ENCODE measurements at places on chromosomes 1 and 21.

- DNase-seq: no peak
Observed at GRCh38 chr1:20265250-20265649, 25.4 kb upstream of the VWA5B1 start.

DNA sequence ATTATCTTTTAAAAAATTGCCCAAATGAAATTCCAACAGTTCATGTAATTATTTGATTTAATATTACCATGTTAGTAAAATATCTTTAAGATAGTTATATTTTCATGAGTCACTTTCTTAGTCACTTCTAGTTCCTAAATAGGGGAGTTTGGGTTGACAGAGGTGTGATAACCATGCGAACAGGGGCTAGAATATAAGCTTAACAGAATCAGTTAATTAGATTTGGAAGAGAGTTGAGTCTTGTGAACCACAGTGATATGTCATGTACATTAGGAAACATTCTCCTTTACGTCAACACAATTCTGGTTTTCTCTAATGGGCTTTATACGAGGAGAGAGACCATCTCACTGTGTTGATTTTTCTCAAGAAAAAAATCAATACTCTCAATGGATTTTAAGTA, 64.8 kb upstream of the ZNF281 start:
- DNase-seq: no peak

GRCh38 chr21:34313116-34313515, 50.7 kb upstream of the KCNE2 start:
- DNase-seq: no peak

DNA sequence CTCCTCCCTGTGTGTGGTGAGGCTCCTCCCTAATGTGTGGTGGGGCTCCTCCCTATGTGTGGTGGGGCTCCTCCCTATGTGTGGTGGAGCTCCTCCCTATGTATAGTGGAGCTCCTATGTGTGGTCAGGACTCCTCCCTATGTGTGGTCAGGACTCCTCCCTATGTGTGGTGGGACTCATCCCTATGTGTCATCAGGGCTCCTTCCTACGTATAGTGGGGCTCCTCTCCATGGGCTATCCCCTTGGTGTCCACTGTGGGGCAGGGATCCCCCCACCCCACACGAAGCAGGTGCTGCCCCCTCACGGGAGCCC, 29.6 kb downstream of the PRSS38 start:
- DNase-seq: no peak

- DNase-seq: no peak
Observed at GRCh38 chr1:38784452-38785284, 74.9 kb downstream of the RRAGC start.
